Keratinocyte (primary cell): ENCODE measurements at places on chromosomes 7 and 10. TPM values are rescaled to one million over a fixed set of nuclear protein-coding genes. Genes with fewer than 3 reads are reported as not detected.

The LRRTM3 gene
- not detected in 3 replicates for polyA plus RNA-seq

The HOXA10 gene
- 1.6 to 4.5 TPM (median 2.4 TPM) in 3 replicates for polyA plus RNA-seq

The RGR gene
- not detected in 3 replicates for polyA plus RNA-seq

The BAMBI gene
- 2.5 to 3.4 TPM (median 2.9 TPM) in 3 replicates for polyA plus RNA-seq

The PPP2R2D gene
- 37.7 to 49.1 TPM (median 42.4 TPM) in 3 replicates for polyA plus RNA-seq

The ZNF438 gene
- polyA plus RNA-seq, result 2.7 to 2.8 TPM (median 2.7 TPM) in 3 replicates

The GDF10 gene
- polyA plus RNA-seq, result not detected in 3 replicates

DNA sequence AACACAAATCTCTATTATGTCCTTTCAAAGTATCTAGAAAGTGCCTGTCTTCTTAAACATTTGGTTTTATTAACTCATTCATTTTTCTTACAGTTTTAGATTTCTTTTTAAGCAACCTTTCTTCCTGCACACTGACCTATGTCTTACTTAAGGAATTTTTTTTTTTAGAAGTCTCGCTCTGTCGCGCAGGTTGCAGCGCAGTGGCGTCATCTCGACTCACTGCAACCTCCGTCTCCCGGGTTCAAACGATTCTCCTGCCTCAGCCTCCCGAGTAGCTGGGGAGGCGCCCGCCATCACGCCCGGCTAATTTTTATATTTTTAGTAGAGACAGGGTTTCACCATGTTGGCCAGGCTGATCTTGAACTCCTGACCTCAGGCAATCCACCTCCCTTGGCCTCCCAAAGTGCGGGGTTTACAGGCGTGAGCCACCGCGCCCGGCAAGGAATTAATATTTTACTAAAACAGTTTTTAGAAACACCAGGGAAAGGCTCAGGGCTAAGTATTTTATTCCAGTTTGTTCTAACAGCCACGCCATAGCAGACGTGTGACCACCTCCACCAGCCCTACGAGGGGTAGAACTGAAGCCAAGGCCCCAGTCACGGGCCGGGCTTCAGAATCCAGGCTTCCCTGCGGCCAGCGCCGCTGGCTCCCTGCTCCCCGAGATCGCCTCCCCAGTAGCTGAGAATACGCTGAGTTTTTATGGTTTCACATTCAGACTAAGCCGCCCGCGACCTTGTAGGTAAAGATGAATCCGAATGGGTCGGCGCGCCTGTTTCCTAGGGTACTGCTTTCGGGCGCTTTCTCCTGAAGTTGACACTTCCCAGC is 941 bp upstream of the LUC7L2 start:
- H3K4me1 ChIP-seq, result peaks cover 15% of the 10 kb centered on the region
- H3K4me3 ChIP-seq, result peak overlapping the region; percentile 91
- no peaks in the 10 kb centered on the region for H3K36me3 ChIP-seq
- H3K27ac ChIP-seq, result peak overlapping the region; percentile 97
- no peaks in the 10 kb centered on the region for H3K27me3 ChIP-seq

GRCh38 chr10:123808906-123809305 is 82.7 kb downstream of the CPXM2 start:
- H3K27ac ChIP-seq, result peak overlapping the region; percentile 65
- H3K27me3 ChIP-seq, result no peaks in the 10 kb centered on the region
- no peak for DNase-seq
- H3K4me1 ChIP-seq, result peaks cover 16% of the 10 kb centered on the region

- no peak overlapping the region for H3K4me3 ChIP-seq
- no peaks in the 10 kb centered on the region for H3K36me3 ChIP-seq
- H3K4me1 ChIP-seq, result no peaks in the 10 kb centered on the region
- H3K27ac ChIP-seq, result no peak overlapping the region
Measured at GRCh38 chr7:101744588-101744987, 72.8 kb upstream of the CUX1 start.

GRCh38 chr10:71623098-71623985 is 96.2 kb downstream of the C10orf105 start:
- H3K4me1 ChIP-seq, result no peaks in the 10 kb centered on the region
- H3K4me3 ChIP-seq, result no peak overlapping the region
- H3K36me3 ChIP-seq, result no peaks in the 10 kb centered on the region
- DNase-seq, result no peak
- H3K27me3 ChIP-seq, result peaks cover 16% of the 10 kb centered on the region

GRCh38 chr7:85602196-85602595 is 415.3 kb upstream of the SEMA3D start:
- DNase-seq, result no peak
- H3K36me3 ChIP-seq, result no peaks in the 10 kb centered on the region
- no peaks in the 10 kb centered on the region for H3K4me1 ChIP-seq
- H3K4me3 ChIP-seq, result no peak overlapping the region
- no peak overlapping the region for H3K27ac ChIP-seq

DNA sequence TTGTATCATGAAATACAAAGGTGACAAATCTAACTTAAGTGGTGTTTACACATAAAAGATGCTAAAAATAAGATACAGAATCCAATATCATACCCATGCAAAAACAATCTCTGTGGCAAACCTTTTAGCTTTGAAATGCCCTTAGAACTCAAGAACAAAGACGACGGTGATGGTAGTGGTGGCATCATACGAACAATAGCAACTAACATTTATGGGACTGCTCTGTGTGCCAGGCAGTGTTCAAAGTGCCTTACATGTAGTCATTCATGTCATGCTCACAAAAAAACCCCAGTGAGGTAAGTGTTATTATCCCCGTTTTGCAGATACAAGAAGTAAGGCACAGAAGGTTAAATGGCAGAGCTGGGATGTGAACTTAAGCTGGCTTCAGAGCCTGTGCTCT is 563.9 kb downstream of the PARD3 start:
- peaks cover 18% of the 10 kb centered on the region for H3K4me1 ChIP-seq
- no peaks in the 10 kb centered on the region for H3K36me3 ChIP-seq
- no peaks in the 10 kb centered on the region for H3K27me3 ChIP-seq
- no peak overlapping the region for H3K27ac ChIP-seq

DNA sequence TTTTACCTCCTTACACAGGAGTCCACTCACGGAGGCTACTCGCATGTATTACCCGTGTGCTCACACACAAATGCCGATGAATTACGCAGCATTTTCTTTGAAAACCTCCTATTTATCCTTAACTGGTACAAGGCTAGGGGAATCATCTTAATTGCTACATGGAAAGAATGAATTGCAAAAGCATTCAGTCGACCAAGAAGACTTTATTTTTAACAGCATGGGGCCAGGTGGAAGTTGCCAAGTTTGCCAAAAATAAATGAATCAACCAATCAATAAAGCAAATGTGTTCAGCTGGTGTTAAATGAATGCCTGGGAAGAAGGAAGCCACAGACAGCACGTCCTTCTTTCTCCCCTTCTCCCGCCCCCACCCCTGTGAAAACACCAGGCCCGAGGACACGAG is 55.8 kb downstream of the CTBP2 start:
- no peak for DNase-seq
- H3K36me3 ChIP-seq, result peaks cover 47% of the 10 kb centered on the region
- no peak overlapping the region for H3K4me3 ChIP-seq
- peaks cover 8% of the 10 kb centered on the region for H3K4me1 ChIP-seq
- H3K27me3 ChIP-seq, result no peaks in the 10 kb centered on the region
- H3K27ac ChIP-seq, result no peak overlapping the region

DNA sequence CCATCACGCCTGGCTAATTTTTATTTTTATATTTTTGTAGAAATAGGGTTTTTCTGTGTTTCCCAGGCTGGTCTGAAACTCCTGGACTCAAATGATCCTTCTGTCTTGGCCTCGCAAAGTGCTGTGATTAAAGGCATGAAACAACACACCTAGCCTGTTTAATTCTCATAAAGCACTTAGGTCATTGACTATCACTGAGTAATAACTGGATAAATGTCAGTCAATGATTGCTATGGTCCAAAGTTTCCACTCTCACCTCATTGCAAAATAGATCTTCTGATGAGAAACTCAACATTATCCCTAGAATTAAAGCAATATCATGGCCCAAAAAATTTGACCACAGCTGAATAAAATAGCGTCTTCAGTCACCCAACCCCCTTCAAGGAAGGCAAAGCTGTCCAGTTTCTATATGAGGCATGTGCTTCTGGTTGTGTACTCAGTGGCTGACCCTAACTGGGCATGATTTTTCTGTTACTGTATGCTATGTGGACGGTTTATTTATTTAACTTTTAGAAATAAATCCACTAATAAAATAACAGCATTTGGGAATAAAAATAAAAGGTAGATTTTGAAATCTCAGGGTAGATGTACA is 86.5 kb upstream of the LRRN3 start:
- H3K4me3 ChIP-seq, result no peak overlapping the region
- H3K27me3 ChIP-seq, result no peaks in the 10 kb centered on the region
- DNase-seq, result no peak
- no peaks in the 10 kb centered on the region for H3K36me3 ChIP-seq
- H3K4me1 ChIP-seq, result no peaks in the 10 kb centered on the region

DNA sequence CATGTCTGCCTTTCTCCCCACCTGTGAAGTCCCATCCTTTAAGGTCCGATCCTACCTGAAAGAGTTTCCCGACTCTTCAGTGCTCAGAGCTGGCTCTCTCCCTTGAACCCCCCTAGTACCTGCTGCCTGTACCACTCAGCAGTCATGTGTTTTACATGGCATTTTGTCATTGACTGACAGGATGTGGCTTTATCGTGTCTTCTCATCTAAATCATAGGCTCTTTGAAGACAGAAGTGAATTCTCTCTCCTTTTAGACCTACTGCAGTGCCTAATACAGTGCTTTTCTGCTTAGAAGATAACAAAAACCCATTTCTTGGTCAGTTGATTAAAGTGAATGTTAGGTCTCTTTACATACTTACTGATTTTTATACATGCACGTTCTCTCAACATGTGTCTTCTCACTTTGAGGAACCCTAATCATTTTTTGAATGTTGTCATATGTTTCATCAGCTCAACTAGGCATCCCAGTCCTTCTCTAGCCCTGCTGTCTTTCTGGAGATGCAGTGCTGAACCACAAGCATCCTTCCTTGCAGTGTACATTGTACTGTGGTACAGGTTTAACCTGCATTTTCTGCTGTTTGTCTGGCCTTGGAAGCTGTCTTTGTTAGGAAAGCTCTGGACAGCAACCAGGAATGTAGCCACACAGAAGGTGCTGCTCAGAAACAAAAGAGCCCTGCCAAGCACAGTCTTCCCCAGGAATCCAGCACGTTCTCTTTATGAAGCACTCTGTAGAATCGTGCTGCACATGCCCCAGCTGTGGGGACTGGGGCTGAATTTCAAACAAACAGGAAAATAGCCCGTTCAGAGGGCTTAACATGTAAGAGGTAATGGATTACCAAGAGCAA is 28.1 kb upstream of the LRRC4 start:
- no peaks in the 10 kb centered on the region for H3K27me3 ChIP-seq
- H3K36me3 ChIP-seq, result peaks cover 24% of the 10 kb centered on the region
- H3K4me1 ChIP-seq, result no peaks in the 10 kb centered on the region
- no peak overlapping the region for H3K4me3 ChIP-seq
- no peak for DNase-seq

DNA sequence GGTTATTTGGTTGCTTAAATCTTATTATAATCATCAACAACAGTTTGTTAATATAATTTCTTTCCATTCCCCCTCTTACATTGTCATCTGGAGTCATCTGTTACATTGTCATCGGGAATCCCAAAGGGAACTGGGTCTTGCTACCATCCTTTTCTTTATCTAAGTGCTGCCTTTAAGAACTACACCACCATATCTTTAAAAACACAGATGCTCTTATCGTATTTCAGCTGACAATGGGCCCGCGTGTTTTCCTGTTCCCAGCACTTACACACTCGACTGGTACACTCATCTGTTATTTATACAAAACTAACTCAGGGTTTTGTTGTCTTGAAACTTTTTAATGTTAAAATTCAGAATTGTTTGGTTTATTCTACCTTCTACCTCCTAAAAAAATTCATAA is 256.2 kb upstream of the MGMT start:
- no peaks in the 10 kb centered on the region for H3K4me1 ChIP-seq
- no peaks in the 10 kb centered on the region for H3K27me3 ChIP-seq
- no peak overlapping the region for H3K27ac ChIP-seq
- no peaks in the 10 kb centered on the region for H3K36me3 ChIP-seq
- H3K4me3 ChIP-seq, result no peak overlapping the region
- no peak for DNase-seq

DNA sequence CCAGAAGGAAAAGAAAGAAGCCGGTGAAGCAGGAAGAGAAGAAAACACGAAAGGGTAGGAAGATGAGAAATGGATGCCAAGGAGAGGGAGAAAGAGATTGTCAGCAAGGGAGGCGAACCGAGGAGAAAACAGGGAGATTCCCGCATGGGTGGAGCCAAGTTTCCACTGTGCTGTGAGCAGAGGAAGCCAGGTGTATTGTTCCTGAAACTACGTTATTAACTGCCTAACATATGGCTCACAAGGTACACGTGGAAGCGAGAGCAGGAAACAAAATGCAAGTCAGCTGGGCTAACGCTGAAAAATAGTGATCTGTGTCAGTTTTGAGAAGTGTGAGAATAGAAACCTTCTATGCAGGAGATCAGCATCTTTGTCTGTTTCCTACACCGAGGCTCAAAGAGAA is 20.4 kb upstream of the HIPK2 start:
- no peaks in the 10 kb centered on the region for H3K27me3 ChIP-seq
- H3K36me3 ChIP-seq, result no peaks in the 10 kb centered on the region
- peaks cover 10% of the 10 kb centered on the region for H3K4me1 ChIP-seq
- DNase-seq, result no peak

GRCh38 chr10:126536148-126536547 is 134.3 kb downstream of the C10orf90 start:
- H3K36me3 ChIP-seq, result no peaks in the 10 kb centered on the region
- no peak overlapping the region for H3K4me3 ChIP-seq
- no peak overlapping the region for H3K27ac ChIP-seq
- DNase-seq, result no peak

DNA sequence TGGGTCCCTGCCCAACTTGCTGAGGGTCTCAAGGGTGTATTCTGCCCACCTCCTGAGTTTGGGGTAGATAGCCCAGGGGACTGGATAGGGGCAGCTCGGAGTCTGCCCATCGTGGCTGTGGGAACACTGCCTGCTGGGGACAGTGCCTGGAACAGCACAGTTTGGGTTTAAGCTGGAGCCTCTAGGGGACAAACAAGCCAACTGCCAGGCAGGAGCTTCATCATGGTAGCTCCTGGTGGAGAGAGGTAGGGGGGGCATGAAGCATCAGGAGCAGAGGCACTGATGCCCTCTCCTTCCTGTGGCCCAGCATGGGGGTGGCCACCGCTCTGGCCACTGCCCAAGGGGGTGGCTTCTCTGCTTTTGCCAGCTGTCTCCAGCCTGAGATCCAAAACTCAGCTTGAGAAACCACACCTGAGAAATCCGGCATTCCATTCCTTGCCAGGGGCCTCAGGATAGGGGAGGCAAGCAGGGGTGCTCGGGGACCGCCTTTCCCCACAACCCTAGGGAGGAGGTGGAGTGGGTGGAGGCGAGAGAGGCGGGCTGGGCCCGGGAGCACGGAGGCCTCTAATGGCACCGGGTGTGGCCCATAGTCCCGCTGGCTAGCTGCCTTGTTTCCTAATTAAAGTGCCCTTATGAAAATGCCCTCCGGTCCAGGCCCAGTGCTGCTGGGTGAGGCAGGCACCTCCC is 47.6 kb downstream of the UNC5B start:
- no peaks in the 10 kb centered on the region for H3K36me3 ChIP-seq
- no peaks in the 10 kb centered on the region for H3K27me3 ChIP-seq
- H3K27ac ChIP-seq, result no peak overlapping the region
- H3K4me1 ChIP-seq, result peaks cover 32% of the 10 kb centered on the region
- DNase-seq, result no peak
- H3K4me3 ChIP-seq, result no peak overlapping the region
